ENCODE measurements at places on chromosomes 16 and 17.

DNA sequence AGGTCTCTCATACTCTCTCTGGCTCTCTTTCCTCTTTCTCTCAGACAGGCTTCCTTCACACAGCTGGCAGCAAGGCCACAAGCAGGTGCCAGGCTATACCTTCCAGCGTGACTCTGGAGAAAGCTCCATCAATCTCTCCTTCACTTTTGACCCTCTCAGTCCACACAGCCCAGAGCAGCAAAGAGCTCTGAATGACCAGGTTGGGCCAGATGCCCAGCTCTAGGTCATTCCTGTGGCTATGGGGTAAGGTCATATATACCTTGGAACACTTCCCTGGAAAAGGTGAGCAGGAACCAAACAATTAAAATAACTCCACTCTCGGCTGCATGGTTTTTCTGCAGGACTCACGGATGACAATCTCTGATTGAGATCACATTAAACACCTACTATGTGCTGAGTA, 8.8 kb downstream of the ADAP2 start:
- DNase-seq, result no peak

DNA sequence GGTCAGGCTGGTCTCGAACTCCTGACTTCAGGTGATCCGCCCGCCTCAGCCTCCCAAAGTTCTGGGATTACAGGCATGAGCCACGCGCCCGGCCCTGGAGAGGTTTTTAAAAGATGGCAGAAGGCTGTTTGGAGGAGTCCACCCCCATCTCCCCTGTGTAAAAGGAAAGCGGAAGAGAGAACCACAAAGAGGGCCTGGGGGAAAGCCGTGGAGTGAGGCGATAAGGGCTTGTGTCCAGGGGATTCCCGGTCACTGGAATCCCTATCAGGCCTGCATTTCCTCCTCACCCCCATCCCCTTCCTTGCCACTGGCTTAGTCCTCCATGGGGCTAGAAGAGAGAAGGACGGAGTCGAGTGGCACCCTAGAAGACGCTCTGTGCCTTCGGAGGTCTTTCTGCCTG, at the start of gene GP1BA:
GP1BA (plus strand) TSS at position 315 of the 400 bp plus-strand sequence. CDS start 328 bp downstream, outside the sequence.
- no peak for DNase-seq

GRCh38 chr16:4628283-4628682, 3.7 kb downstream of the MGRN1 start:
- DNase-seq, result no peak

- DNase-seq, result no peak
Measured at GRCh38 chr17:81165246-81166032, at the start of gene PVALEF. TSS of gene PVALEF (plus strand) at chr17:81165507. CDS start at chr17:81181227, 15,720 bp downstream.

DNA sequence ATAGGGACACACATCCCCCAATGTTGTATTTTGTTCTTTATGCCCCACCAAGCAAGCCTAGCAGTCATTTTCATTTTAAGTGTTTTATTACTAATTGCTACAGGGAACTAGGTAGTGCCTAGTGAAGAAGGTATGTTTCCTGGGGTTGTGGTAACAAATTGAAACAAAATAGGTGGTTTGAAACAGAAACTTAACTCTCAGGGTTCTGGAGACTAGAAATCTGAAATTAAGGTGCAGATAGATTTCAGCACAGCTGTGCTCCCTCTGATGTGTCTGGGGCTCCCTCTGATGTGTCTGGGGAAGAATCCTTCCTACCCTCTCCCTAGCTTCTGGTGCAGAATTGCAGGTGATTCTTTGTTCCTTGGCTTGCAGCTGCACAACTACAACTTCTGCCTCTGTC, 390.1 kb downstream of the ZFHX3 start:
- DNase-seq, result no peak

GRCh38 chr17:1455291-1455796, 688 bp downstream of the CRK start:
- peak; percentile 77 for DNase-seq

DNA sequence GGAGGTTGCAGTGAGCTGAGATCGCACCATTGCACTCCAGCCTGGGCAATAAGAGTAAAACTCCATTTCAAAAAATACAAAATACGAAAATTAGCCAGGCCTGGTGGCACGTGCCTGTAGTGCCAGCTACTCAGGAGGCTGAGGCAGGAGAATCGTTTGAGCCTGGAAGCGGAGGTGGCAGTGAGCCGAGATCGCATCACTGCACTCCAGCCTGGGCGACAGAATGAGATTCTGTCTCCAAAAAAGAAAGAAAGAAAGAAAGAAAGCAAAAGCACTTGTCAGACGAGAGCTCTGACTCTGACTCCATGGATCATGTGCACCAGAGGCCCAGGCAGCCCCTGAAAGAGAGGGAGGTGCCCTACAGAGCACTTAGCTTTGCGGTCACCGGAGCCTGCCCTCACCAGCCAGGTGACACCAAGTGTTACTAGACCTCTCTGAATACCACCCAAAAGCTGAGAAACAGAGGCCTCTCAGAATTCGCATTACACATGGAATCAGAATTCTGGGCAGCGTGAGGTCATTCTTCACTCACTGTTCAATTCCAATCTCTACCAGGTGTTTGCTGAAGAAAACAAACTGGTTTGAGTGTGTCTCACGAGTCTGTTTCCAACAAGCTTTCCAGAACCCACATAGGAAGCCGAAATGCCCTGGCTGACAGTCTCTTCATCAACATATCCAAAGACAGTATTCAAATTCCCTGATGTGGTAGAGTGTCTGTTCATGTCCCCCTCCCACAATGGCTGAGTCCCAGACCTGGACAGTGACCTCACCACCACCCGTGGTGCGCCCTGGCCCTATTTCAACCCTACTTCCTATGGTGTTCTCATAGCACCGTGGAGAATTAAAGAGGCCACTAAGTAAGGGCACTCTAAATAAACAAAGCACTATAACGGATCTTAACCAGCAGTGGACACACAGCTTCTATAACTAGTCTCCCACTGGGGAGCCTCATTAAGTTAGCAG, 1.5 kb downstream of the FLCN start:
- no peak for DNase-seq

DNA sequence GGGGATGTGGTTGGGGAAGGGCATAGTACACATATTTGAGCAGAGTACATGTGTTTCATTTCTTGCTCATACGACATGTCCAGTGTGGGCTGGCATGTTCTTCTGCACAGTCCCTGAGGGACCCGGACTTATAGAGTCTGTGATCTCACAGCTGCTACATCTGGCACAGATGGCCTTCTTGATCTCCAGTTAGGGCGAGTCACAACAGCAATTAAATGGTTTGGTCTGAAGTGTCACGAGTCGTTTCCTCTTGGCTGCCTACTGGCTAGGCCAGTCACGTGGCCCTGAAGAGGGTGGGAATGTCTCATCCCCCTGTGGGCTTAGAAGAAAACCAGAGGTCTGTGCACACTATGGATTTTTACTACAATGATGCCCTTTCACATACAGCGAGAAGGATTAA, 443.6 kb downstream of the WWOX start:
- no peak for DNase-seq
